CD8-positive, alpha-beta T cell (primary cell): ENCODE measurements at places on chromosomes 13 and 19.

DNA sequence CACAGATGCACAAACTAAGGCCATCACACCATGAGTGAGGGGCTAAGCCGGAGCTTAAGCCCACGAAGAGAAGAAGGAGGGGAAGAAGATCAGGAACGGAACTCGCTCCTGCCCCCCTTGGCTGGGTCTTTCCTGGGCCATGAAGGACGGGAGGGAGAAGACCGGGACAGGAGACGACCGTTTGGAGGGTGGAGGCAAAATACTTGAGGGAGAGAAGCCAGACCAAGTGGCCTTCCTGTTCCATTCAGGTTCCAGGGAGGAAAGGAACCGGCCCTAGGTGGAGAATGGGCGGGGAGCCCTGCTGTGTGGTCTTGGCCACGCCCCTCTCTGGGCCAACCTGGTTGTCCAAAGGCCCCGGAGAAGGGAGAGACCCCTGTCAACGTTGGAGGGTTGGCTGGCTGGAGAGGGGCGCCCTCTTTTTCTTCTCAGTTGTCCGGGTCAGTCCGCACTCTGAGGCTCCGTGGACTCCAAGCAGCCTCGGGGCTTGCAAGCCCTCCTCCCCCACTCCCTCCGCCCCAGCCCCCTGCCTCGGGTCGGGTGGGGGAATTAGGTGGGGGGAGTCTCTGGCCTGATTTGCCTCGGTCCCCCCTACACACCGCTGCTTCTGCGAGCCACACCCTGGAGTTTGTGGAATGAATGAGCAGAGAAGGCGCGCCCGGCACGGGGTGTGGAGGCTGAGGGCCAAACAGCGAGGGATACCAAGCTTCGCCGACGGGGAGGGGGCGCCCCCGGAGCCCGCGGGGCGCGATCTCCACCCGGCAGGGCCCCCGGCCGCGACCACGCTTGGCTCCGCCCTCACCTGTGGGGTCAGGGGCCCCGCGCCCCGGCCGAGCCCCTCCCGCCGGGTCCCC is 757 bp downstream of the FBN3 start:
- DNase-seq: no peak

- DNase-seq: no peak
Observed at GRCh38 chr13:53631511-53631910, 602.9 kb downstream of the OLFM4 start.

DNA sequence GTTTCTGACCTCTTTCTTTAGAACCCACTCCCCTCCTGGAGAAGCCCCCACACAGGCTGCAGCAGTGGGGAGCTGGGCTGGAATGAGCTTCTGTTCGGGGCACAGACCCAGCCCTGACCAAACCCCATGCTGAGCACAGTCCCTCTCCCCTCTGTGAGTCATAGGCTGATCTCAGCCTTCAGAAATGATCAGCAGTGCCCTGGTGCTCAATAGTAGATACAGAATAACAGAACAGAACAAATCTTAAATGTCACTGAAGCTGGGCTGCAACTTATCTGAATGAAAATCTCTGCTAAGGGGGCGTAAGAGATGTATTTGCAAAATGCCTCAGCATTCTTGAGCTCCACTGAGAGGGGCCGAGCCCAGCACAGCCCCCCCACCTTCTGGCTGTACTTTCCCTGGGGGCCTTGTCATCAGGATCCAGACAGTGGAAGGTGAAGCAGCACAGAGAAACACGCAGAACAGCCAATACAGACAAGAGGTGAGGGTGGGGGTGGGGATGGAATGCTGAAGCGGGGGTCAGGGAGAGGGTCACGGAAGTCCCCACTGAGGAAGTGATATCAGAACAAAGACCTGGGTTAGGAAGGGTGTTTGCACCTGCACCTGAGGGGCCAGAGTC is 9.9 kb downstream of the ZNF665 start:
- DNase-seq: no peak

DNA sequence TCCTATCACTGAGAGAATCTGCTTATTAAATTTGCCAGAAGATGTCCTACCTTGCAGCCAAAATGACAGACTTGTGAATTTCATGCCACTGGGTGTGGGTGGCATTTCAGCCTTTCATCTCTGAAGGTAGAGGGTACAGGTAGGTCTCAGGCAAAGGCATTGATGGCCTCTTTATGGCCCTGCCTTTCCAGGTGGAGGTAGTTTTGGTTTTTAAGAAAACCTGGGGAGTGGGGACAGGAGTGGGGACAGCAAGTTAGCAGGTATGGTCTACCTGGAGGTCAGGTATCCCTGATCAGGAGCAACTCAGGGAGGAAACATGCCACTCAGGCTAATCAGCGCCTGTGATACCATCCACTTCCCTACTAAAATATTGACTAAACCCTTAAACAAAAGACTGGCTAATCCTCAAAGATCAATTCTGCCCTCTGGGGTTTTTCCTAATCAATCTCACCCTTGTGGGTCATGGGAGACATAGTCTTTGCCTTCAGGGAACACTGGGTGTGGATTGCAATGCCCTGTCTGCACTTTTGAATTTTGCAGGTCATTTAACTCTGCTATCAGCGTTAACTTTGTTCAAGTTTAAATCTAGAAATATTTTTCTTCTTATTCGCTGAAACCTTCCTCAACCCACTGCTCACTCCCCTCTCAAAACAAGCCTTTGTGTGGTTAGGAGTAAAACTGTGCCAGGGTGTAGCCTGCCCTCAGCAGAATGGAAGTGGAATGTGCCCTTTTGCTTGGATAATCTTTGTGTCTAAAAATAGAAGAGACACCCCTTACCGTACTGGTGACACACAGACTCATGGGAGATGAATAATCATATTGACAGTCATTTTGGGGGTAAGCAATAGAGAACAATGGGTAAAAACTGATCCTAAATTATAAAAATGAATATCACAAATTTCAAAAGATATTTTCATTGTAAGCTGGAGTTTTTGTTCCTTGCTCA is 233.7 kb downstream of the COG6 start:
- DNase-seq: no peak

- no peak for DNase-seq
Observed at GRCh38 chr19:28514166-28514565, 698.8 kb downstream of the UQCRFS1 start.

GRCh38 chr13:47399599-47399998 is 502.7 kb upstream of the HTR2A start:
- no peak for DNase-seq

DNA sequence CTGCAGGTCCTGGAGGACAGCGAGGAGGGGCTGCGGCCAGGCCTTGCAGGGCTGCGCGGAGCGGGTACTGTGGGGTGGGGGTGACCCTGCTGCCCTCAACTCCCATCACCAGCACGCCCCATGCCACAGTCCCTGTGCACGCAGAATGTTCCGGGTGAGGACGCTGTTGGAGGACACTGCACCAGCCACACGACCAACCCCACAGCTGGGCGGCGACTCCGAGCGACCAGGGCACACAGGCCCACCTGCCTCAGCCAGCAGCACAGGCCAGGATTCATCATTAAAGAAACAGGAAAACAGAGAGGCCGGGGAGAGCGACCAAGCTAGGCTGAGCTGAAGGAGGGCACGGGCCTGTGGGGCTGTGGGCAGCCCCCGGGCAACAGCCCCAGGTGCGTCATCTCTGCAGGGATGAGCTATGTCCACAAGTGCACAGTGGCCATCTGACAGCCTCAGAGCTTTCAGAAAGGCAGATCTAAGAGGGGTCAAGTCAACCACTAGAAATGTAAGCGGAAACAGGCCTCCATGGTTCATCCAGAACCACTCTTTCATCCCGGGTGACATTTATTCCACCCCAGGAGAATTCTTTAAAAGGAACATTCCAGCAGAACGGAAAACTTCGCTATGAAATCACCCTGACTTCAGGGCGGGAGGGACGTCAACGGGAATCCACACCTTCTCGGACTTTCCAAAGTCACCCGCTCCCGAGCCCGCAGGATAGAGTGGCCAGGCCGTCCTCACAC is 1.5 kb downstream of the GAS6 start:
- DNase-seq: no peak

DNA sequence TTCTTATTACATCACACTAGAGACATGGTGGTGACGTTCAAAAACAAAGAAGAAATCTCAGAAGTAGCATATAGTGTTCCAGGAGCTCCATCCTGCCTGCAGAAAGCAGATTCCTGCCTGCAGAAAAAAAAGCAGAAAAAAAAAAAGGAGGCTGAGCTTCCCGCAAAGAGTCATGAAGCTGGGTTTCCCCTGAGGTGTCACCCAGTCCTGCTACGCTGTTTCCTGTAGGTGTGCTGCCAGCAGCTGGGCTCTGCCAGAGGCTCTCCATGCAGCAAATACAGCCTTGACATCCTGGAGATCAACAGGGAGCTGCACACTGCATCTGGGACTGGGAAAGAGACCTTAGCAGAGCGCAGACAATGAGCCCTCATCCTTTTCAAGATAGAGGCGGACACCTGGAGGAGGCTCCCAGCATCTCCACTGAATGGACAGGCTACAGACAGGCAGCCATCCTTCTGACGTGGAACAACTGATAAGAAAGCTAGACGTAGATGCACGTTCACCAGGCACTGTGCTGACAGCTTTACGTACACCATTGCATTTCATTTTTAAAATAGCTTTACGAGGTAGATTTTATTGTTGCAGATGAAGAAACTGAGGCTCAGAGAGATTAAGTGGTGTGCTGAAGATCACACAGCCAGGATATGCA is 350.9 kb downstream of the FOXO1 start:
- DNase-seq: peak; percentile 62

- no peak for DNase-seq
Observed at GRCh38 chr19:800360-801029, 3.2 kb downstream of the PTBP1 start.

- DNase-seq: no peak
Observed at GRCh38 chr13:43153436-43154090, 130.2 kb downstream of the DNAJC15 start.

DNA sequence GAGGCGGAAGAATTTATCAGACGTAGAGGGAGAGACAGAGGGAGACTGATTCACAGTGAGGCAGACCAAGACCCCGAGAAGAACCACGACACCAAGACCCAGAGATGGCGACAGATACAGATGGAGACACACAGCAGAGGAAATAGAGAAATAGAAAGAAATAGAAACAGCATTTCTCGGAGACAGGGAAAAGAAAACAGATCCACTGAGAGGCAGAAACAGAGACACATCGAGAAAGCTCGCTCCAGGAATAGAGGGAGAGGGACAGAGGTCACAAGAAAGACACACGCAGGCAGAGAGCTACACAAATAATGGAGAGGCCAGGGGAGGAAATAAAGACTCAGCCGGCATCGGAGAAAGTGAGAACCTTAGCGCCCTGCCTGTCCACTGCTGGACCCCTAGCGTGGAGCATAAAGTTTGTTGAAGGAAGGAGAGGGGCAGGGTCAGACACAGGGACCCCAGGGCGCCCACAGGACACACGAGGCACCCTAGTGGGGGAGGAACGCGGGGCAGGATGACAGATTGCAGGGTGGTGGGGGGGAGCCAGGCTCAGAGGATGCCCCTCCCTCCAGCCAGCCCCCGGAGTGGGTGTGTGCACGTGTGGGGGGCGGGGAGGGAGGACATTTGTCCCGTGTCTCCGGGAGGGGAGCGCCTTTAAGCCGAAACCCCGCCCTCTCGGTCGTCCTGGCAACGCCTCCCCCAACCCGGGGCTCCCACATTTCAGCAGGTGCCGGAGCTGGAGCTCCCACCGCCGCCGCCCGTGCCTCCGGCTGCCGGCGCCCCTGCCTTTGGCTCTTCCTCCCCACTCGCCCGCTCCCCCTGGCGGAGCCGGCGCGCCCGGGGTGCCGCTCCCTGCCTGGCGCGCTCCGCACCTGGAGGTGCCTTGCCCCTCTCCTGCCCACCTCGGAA is at the start of gene PRKCG:
TSS of gene PRKCG (plus strand) at position 716 of the 909 bp plus-strand sequence. CDS start 298 bp downstream, outside the sequence.
- peak; percentile 53 for DNase-seq

GRCh38 chr13:99425485-99426341 is 75.6 kb upstream of the TM9SF2 start:
- peak; percentile 67 for DNase-seq

- DNase-seq: no peak
Observed at GRCh38 chr13:20074966-20075365, 85.9 kb downstream of the GJA3 start.

DNA sequence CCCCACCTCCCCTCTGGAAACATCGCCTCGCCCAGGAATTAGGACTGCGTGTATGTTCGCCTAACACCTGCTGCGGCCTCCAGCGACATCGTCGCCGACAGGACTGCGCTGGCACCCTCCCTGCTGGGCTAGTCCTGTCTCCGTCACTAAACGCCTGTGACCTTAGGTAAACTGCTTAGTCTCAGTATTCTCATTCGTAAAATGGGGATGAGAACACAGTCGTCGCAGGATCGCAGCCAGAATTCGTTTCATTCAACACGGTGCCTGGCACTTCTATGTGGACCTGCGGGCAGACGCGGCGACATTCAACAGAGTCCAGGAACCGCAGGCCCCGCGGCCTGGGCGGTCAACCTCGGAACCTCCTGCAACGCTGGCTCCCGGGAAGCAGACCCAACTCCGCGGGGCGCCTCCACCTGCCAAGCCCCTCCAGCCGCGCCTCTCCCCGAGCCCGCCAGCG is 485 bp downstream of the CRYL1 start:
- no peak for DNase-seq
